ENCODE measurements at places on chromosomes 7 and 10.

GRCh38 chr10:60718886-60719285 lies 59.4 kb upstream of the CDK1 start:
- no peak for DNase-seq

DNA sequence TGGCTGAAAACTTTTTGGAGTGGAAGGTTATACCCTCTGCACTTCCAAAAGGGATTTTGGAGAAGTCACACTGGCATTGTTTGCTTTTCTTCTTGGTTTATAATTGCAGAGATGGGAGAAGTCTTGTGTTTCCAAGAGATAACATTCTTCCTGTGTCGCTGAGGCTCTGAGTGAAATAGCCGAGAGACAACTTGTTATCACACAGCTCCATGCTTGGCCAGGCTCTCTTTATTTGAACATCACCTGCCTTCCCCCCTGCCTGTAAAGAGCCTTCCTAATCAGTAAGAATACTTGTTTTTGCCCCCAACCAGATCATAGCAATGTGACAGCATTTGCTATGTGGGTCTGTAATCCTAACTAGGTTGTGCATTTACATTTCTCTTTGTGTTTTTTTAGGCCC lies 270.7 kb downstream of the GALNT17 start:
- DNase-seq = no peak

DNA sequence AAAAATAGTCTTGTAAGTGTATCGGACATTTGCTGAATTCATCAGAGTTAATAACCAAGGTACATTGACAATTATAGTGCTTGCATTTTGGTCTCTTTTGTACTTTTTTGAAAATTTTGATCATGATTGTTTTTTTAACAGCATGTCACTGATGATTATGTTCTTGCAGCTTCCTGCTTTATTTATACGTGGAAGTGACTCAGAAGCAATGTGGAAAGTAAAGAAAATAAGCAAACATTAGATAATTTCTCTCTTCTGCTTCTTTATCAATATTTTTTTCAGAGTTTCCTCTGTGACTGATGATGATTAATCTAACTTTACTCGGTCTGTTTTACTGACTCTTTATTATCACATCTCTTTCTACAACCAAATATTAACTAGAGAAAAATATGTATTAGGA lies 1351.9 kb downstream of the REEP3 start:
- no peak for DNase-seq

GRCh38 chr7:151695951-151696541 lies 176.4 kb upstream of the RHEB start:
- no peak for DNase-seq

DNA sequence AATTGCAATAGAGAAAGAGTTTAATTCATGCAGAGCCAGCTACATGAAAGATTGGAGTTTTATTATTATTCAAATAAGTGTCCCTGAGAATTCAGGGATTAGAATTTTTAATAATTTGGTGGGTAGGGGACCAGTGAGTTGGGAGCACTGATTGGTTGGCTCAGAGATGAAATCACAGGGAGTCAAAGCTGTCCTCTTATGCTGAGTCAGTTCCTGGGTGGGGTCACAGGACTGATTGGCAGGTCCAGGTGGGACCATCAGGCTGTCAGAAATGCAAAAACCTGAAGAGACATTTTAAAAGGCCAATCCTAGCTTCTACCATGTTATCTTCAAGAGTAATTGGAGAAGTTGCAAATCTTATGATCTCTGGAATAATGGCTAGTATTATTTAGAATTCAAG lies 56.0 kb upstream of the KAT6B start:
- DNase-seq = no peak

- no peak for DNase-seq
These were observed 92.5 kb downstream of the EZH2 start for GRCh38 chr7:148791546-148791945.

DNA sequence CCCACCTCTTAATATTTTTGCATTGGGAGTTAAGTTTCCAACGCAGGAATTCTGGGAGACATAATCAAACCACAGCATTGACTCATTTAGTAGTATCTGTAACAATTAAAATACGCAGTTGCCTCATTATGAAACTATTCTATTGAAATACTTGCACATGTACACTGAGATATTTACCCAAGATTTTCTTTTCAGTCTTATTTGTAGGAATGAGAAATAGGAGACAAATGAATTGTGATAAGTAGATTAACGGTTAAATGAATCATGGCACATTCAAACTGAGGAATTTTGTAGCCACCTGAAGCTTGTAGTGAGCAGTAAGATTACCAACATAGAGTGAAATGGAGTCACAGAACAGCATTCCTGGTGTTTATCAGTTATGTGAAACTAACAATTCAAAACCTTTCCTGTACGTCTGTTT lies 18.1 kb downstream of the RP9 start:
- DNase-seq = no peak

DNA sequence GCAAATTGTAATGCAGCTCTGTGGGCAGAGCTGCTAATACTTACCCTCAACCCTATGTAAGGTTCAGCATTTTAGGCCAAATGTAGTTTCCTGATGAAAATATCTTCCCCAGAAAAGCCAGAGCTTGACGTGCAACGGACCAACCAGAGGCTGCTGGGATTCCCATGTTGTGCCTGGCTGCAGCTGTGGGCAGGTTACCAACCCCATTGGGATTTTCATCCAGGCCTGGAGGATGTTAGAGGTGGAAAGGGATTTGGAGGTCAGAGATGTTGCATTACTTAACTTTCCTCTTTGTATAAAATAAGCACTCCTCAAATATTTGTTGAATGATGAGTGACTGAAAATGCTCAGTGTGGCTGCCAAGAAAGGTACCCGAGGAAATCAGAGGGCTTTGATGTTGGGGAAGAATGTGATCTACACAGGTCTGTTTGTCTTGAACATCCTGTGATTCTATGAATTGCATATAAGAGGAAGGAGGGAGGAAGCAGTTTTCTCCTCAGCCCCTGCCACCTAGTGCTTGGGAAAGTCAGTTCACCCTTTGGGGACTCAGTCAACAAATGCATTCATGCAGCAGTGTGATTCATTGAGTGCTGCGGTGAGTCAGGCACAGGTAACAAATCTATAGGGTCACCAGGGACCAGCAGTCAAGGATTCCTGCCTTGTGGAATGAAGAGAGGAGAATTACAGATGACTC lies 487.2 kb downstream of the RPS24 start:
- peak; percentile 33 for DNase-seq

GRCh38 chr10:112519133-112519761 lies 72.2 kb downstream of the VTI1A start:
- no peak for DNase-seq

GRCh38 chr10:92811986-92812385 lies 36.3 kb upstream of the EXOC6 start:
- DNase-seq = no peak

GRCh38 chr10:96089116-96089515 lies 41.0 kb upstream of the ZNF518A start:
- DNase-seq = no peak

GRCh38 chr7:2431260-2431867 lies 28.0 kb downstream of the CHST12 start:
- no peak for DNase-seq

DNA sequence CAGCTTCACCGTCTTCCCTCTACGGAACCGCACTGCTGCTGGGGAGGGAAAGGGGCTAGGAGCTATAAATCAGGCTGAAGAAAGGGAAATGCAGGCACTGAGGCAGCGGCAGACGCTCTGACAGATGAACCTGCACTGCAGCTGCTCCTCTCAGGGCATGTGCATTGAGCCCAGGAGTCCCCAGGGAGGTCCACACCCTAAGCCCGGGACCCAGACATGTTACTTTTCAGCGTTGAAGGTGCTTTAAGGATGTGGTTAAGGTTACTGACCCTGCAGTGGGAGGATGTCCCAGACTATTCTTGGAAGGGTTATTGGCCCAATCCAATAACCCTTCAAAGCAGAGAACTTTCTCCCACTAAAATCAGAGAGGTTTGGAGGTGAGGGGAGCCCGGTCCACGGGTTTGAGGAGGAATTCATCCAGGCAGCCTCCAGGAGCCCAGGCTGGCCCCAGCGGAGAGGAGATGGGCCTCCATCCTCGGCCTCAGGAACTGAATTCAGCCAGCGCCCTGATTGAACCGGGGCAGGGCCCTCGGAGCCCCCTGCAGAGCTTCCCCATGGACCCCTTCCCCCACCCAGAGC lies 75.4 kb downstream of the ADARB2 start:
- no peak for DNase-seq

GRCh38 chr7:25643770-25644394 lies 415.6 kb upstream of the NPVF start:
- DNase-seq = no peak

DNA sequence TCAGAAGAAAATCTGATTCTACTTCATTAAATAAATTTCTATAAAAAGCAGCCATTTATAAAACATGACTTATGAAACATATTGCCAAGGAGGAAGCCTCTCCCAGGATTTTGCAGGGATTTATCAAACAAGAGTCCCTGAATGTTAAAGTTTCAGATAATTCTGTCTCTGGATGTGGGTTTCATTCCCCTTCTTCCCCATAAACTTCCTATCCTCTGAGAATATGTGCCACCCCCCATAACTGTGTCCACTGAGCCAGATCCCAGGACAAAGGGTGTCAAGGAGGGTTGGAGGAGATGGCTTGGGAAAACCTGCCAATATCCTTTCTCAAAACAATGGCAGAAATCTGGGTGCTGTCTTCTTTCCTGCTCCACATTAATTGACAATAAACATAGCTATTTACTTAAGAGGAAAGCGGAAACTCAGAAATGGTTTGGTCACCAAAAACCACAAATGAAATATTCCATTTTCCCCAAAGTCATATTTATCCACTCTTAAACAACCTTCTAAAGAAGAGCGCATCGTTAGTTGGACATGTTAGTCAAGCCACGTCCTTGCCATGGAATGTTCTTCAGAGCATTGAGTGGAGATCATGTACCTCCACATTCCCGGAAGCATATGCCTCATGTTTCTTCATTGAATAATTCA lies 54.3 kb upstream of the AKR1E2 start:
- DNase-seq = no peak

GRCh38 chr7:11182736-11183135 lies 209.1 kb downstream of the PHF14 start:
- no peak for DNase-seq

GRCh38 chr10:98917828-98918227 lies 317.8 kb downstream of the HPSE2 start:
- DNase-seq = no peak

GRCh38 chr10:5958077-5958476 lies 19.3 kb downstream of the IL15RA start:
- no peak for DNase-seq

GRCh38 chr10:86960003-86960862 lies 1.8 kb downstream of the SNCG start:
- DNase-seq = no peak

DNA sequence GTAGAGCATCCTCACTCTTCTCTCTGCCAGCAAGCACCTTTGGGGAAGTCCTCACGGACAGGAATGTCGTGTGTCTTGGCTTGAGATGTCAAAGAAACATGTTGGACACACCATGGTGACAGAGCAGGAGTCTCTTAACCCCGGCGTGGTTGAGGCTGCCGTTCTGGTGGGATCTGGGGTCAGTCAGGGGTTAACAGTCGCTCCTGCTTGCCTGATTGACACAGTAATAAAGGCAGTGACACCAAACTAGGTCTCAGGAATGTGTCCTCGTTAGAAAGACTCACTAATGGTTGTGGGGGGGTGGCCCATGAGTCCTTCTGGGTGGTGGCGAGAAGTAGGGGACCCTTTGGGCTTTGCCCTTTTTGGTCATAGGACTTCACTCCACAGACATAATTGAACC lies 69.0 kb downstream of the TCF7L2 start:
- DNase-seq = no peak

GRCh38 chr10:65742906-65743305 lies 1182.9 kb upstream of the LRRTM3 start:
- no peak for DNase-seq

GRCh38 chr10:112389271-112389822 lies 15.4 kb downstream of the ACSL5 start:
- no peak for DNase-seq

DNA sequence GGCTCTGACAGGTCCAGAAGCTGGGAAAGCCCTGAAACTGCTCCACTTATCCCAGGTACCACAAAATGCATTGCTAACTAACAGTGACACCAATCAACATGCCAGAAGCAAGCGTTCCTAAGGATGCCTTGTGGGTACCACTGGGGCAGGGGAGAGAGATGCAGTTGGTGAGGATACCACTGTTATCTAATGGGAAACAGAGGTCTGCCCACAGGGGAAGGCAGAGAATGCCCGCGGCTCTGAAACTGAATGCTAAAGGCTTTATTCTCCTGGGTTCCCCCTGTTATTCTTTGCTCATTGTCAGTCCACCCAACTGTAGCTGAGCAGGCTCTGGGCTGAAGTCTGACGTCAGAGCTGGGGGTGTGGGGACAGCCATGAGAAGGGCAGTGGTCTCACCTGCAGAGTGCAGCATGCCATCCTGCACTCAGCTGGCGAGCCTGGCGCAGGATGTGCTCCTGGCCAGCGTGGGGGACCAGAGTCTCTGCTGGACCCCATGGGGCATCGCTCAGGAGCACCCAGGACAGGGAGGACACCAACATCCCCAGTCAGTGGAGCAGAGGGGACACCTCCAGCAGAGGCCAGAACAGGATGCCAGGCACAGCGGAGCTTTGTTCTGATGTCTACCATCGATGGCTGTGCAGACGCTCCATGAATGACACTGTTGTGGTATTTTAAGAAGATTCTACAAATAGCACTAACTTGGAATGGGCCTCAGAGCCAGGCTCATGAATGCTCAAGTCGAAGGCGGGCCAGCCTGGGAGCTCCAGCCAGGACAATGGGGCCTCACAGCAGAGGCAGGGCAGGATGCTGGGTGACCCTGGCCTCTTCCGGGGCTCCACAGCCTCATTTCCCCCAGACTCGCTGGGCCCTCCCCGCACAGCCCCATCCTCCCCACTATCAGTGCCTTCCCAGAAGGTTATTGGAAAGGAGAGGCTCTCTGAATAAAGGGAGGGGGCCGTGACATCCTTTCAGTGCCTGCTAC lies 95.8 kb downstream of the ARHGAP22 start:
- no peak for DNase-seq

- peak; percentile 77 for DNase-seq
These were observed 55.4 kb downstream of the MICALL2 start for GRCh38 chr7:1403638-1404459.

DNA sequence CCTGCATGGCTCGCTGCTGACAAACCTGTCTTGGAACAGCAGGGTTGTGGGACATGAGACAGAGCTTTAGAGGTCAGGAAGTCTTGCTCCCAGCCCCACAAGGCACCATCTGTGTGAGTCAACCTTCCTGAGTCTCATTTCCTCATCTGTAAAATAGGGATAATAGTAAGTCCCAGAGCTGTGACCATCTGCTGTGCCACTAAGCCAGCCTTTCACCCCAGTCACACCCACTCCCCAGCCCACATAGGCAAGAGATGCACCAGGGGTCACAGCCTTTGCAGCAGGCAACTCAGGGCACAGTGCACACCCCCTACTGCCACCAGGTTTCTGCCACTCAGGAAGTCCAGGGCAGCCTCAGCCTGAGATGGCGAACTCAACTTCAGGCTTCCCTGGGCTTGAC lies 29.4 kb upstream of the CDH23 start:
- DNase-seq = no peak

GRCh38 chr7:17944720-17945119 lies 4.4 kb upstream of the SNX13 start:
- no peak for DNase-seq

DNA sequence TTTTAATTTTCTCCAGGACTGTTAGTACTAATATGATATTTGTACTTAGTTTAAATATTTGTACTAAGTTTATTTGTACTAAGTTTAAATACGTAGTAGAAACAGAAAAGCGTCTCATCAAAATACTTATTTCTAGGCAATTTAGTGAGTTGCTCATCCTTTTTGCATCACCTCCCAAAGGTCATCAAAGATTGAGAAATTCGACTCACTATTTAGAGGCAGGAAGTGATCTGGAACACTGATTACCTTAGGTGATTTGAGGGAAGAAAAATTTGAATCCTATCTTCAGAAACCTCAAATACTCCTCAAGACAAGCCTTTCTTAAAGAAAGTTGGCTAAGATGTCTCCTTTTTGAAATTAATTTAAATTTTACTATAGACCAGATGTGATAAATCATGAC lies 14.5 kb downstream of the WNT16 start:
- no peak for DNase-seq
